CD4-positive, alpha-beta T cell treated with Interleukin-4 for 1 hour (primary cell): ENCODE measurements at places on chromosomes 2 and 18.

DNA sequence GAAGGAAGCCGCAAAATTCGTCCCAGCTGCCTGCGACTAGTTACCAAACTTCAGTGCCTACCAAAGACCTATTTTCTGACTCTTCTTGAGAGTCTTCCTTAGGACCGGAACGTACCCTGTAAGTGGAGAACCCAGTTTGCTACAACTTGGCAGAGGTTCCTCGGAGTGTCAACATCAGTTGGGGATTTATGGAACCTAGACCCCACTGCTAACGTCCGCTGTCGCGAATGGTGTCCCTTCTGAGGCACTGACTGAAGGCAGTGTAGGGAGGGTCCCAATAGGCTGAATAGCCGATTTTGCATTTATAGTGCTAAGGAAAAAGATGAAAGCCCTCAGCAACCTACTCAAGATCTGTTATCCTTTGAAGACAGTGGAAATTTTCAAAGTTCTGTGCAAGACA lies 568 bp upstream of the STK17B start:
- no peak for DNase-seq

- DNase-seq, result no peak
Observed at GRCh38 chr2:12750166-12750905, 33.6 kb downstream of the TRIB2 start.

DNA sequence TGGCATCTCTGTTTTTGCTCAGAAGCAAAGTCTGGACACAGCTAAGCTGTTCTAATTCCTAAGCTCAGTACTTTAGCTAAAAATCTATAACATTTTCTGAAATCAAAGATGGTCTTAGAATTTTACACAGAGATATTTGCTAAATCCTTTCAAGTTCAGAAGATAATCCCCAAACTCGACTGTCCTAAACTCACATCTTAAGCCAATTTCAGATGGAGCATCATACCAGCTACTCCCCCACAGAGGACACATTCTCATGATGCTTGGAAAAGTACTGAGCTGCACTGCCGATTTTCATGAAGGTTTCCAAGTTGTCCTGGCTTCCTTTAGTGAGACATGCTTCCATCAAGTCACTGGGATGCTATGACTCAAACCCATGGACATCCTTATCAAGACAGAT lies 535.5 kb downstream of the SUCLG1 start:
- DNase-seq, result no peak

DNA sequence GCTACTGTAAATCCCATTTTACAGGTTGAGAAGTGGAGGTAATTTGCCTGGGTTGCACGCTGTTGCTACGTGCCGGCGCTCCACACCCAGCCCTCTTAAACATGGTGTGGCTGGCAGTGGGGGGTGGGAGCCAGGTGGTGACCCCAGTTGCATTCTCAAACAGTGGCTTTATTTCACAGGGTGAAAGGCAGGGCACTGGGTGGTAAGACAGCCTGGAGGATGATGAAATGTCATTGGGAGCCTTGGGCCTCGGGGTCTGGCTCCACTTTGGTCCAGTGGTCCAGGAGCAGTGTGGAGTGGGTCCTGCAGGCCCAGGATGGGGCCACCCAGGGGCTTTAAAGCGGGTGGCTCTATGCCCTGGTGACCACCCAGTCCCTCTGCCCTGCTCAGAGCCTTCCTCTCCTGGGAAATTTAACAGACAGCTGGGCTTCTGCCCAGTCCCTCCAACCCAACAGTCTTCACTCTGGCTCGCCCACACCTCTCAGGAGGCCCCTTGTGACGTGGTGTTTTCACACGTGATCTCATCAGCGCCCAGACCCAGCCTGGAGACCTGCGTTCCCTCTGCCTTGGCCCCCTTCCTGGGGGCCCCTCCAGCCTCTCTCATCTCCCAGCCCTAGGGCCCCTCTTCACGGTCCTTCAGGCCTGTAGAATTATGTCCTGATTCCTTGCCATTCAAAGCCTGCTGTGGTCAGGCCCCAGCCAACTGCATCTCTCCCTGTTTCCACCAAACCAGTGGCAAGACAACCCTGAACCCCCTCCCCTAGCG lies 92.5 kb downstream of the INHBB start:
- DNase-seq, result no peak

DNA sequence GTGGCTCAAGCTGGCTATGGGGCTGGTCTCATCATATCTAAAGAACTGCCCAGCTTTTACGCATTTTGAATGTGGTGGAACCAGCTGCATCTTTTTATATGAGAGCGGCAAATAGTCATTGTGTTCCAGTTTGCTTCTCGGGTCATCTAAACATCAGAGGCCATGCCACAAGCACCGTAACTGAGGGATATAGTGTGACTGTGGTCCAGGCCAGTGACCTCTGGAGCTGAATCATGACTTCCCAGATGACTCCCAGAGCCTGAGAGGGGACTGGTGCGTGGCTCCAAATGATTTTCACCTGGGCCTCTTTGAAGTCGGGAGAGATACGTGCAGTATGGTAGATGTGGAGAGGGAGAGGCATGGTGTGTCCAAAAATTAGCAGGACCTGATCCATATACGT lies 271.0 kb downstream of the NEDD4L start:
- DNase-seq, result no peak
